Stimulated activated CD8-positive, alpha-beta memory T cell treated with anti-CD3 and anti-CD28 coated beads, Interleukin-7, amount 100 ng/mL, for 1 hour (primary cell): ENCODE measurements at places on chromosomes 2 and 18.

GRCh38 chr2:31203916-31204315 lies 13.4 kb downstream of the CAPN14 start:
- DNase-seq: no peak

DNA sequence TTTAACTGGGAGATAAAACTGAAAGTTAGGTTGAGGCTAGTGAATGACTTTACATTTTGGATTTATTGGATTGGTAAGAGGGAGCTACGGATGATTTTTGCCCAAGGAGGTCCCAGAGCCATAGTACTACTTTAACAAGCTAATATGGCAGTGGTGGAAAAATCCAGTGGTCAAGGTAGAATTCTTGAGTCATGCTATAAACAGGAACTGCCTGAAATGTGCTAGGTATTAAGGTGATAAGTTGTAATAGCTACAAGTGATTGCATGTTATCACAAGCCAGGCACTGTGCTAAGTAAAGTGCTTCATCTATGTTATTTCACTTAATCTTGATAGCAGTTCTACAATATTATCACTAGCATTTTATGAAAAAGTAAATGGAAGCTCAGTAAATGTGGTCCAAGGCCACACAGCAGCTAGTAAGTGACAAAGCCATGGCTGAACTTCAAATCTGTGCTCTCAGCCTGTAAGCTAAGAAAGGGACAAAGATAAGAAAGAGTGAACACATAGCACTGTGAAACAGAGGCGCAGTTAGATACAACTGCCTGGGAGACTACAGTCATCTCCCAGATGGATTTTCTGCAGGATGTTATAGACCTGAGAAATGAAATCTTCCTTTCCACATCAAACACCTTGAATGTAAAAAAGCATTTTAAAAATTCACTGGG lies 469.6 kb downstream of the TGIF1 start:
- no peak for DNase-seq

GRCh38 chr2:161964160-161964559 lies 109.9 kb downstream of the DPP4 start:
- DNase-seq: no peak

GRCh38 chr18:65750389-65751154 lies at the start of gene CDH7:
Gene CDH7, plus strand, starts transcription at chr18:65751012. Its CDS starts 11,831 bp downstream, at chr18:65762843.
- DNase-seq: no peak

GRCh38 chr2:143720095-143720664 lies 591.0 kb downstream of the ARHGAP15 start:
- no peak for DNase-seq
